ENCODE measurements at places on chromosomes 12 and 14. TPM values are rescaled to one million over a fixed set of nuclear protein-coding genes. Genes with fewer than 3 reads are reported as not detected.

Gene HOXC11
- total RNA-seq: not detected

Gene AKAP3
- total RNA-seq: 2.6 TPM

Gene PRH2
- not detected for total RNA-seq

Gene ADAM21
- 1.5 TPM for total RNA-seq

Gene EPYC
- total RNA-seq: not detected

All from smooth muscle cell of trachea (primary cell).